Adrenal gland (tissue), 19 donors: ENCODE measurements at places on chromosomes 5 and 9. TPM values are rescaled to one million over a fixed set of nuclear protein-coding genes. Genes with fewer than 3 reads are reported as not detected.
A peak's percentile ranks its signal among the peaks of the same experiment; 100 is the strongest.

DNA sequence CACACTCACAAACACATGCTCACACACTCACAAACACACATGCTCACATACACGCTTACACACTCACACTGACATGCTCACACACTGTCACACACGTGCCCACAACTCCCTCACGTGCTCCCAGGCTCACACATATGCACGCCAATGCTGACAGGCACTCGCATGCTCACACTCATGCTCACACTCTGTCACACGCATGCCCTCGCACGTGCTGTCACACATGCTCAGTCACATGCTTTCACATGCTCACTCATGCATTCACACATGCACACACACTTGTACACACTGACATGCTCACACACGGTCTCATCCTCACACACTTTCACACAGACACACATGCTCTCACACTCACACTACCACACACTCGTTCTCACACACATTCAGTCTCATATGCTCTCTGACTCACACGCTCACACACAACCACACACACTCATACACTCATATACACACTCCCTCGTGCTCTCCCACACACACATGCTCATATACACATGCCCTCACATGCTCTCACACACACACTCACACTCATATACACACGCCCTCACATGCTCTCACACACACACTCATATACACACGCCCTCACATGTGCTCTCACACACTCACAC is 10.3 kb downstream of the CCDC187 start:
- no peak for DNase-seq
- no peaks in the 10 kb centered on the region for H3K4me1 ChIP-seq
- no peaks in the 10 kb centered on the region for H3K36me3 ChIP-seq
- H3K27me3 ChIP-seq, result peaks cover 7% of the 10 kb centered on the region
- H3K4me3 ChIP-seq, result no peak overlapping the region

DNA sequence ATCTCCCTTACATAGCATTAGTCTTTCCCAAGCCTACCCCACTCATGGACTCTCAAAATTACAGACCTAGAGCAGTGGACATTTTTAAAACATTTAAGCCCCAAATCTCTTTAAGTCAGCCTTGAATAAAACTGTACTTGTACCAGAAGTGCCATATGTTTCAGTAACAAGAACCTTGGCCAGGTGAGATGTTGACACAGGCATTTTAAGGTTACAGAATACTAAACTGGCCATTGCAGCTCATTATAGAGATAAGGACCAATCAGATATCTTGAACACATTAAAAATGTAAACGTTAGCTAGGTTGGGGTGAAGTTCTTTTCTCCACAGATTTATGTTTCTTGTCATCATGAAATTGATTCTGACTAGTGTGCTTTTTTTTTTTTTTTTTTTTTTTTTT is 103.8 kb upstream of the MIER3 start:
- no peaks in the 10 kb centered on the region for H3K27me3 ChIP-seq
- H3K4me1 ChIP-seq, result no peaks in the 10 kb centered on the region
- no peak overlapping the region for H3K4me3 ChIP-seq
- H3K36me3 ChIP-seq, result no peaks in the 10 kb centered on the region
- H3K27ac ChIP-seq, result no peak overlapping the region
- DNase-seq, result no peak

DNA sequence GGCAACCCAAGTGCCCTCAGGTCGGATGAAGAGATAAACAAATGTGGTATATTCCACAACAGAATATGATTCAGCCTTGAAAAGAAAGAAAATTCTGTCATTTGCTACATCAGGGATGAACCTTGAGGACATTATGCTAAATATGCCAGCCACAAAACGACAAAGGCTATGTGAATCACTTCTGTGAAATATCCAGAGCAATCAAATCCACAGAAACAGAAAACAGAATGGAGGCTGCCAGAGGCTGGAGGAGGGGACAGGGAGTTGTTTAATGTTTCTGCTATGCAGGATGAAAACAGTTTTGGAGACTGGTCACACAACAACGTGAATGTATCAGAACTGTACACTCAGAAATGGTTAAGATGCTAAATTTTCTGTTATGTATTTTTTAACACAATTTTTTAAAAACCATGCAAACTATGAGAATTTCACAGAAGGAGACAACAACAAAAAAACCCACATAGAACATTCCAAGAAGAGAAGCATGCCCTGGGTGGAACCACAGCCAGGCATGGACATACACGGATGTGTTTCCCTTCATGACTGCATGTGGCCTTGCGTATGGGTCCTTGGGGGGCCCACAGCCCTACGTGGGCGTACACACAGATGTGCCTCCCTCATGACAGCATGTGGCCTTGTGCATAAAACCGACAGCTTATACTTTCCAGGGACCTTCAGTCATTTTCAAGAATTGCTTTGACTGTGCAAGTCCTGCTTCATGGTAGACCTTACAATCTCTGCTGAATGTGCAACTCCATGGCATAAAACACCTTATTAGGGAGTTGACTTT is 146.7 kb downstream of the ROR2 start:
- H3K4me3 ChIP-seq, result no peak overlapping the region
- peak overlapping the region; percentile 45 for H3K27ac ChIP-seq
- no peaks in the 10 kb centered on the region for H3K36me3 ChIP-seq
- H3K4me1 ChIP-seq, result peaks cover 16% of the 10 kb centered on the region

DNA sequence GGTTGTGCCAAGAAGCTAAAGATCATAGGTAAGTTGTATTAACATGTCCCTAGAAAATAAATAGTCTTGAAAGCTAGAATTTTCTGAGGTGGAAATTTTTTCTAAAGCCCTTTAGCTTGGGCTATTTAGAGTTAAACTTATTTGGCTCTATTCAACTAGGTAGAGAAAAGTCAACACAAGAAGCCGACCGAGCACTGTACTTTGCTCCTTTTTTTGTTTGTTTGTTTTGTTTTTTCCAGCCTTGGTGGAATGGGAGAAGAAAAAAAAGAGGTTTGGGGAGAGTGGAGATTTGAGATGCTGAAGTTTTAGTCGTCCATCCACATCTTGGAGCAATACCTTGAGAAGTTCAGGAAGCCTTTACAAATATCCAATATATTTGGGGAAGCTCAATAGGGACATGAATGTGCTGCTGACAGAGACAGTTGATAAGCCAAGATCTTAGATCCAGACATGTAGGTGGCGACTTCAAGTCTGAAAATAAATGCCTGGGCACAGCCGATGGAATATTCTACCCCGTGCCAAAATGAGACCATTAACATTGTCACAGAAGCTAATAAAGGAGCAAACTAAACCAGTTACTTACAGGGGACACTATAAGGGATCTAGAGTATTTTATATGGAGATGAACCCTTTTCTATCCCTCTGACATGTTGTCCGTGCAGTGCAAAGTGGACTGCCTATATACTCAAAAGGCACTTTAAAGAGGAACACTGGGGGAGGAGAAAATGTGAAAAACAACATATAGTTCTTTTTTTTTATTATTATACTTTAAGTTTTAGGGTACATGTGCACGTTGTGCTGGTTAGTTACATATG is 466.1 kb downstream of the PTPRD start:
- H3K4me1 ChIP-seq, result no peaks in the 10 kb centered on the region
- no peak overlapping the region for H3K27ac ChIP-seq
- no peaks in the 10 kb centered on the region for H3K27me3 ChIP-seq
- no peak for DNase-seq

DNA sequence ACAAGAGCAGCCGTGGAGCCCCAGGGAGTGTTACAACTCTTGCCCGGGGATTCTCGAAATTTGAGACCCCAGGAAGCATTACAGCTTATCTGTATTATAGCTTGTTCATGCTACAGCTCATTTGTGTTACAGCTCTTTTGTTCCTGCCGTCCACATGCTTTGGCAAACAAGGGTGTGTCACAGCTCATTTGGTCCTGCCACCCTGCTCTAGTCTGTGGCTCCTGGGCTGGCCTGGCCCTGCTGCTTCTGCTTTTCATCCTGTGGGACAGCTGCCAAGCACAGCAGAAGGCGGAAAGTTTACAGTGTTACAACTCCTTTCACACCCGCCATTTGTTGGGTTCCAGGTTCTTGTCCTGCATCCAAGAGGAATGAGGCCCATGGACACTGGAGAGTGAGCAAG is 685.0 kb downstream of the SLCO4C1 start:
- DNase-seq, result no peak
- H3K36me3 ChIP-seq, result no peaks in the 10 kb centered on the region

- no peak overlapping the region for H3K27ac ChIP-seq
- no peaks in the 10 kb centered on the region for H3K27me3 ChIP-seq
- H3K4me1 ChIP-seq, result no peaks in the 10 kb centered on the region
- no peak for DNase-seq
- no peaks in the 10 kb centered on the region for H3K36me3 ChIP-seq
Observed at GRCh38 chr5:147860641-147861025, 17.9 kb upstream of the SCGB3A2 start.

DNA sequence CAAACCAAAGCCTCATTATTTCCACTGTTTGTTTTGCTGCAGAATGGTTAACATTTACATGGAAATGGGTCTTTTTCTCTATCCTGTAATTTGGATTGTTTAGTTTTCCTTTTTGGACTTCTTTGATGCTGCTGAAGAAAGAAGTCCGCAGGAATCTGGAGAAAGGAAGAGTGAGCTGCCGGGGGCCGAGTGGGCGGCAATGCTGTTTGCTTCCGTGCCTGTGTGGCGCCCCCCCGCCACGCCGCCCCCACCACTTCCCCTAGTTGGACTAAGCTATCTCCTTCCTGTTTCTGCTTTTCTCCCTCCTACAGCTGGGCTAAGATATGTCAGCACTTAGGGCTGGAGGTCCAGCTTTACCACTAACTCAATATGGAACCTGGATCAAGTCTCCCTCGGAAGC is 39.7 kb downstream of the ACTL7B start:
- H3K4me1 ChIP-seq, result no peaks in the 10 kb centered on the region
- H3K27me3 ChIP-seq, result no peaks in the 10 kb centered on the region
- peak; percentile 8 for DNase-seq
- H3K27ac ChIP-seq, result no peak overlapping the region

DNA sequence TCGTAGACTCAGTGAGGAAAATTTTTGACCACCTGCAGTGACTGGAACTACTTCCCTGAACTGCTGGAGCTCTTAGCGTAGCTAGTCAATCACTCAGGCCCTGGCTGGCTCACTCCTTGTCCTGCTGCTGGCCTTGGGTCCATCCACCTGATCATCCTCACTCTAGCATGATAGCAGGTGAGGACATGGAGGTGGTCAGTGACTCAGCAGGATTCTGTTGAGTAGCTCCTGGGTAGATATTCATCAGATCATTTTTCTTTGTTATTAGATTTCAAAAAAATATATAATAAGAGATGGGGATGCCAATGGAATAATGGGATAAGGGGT is 25.0 kb upstream of the SEMA4D start:
- H3K4me1 ChIP-seq, result peaks cover 28% of the 10 kb centered on the region
- H3K27ac ChIP-seq, result no peak overlapping the region
- no peak overlapping the region for H3K4me3 ChIP-seq

DNA sequence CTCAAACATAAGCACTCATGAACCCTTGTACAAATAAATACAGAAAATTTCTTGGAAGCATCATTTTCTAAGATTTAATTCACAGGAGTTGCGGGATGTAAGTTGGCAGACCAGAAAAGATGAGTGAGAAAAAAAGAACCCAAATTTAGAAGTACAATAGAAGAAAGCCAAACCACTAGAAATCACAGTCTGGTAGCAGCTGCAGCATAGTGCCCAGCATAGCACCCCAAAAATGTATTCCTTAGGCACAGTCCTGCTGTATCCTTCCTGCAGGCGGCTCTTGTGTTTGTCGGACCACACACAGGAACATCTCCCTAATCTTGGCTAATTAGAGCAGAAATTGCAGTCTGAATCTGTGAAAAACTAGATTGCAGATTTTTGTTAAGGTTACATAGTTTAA is 208.5 kb upstream of the TRPM3 start:
- H3K4me1 ChIP-seq, result no peaks in the 10 kb centered on the region
- no peak overlapping the region for H3K27ac ChIP-seq
- DNase-seq, result no peak
- no peaks in the 10 kb centered on the region for H3K36me3 ChIP-seq
- H3K4me3 ChIP-seq, result no peak overlapping the region

The DUSP1 gene
- 423 TPM for total RNA-seq

The ANKRD34B gene
- not detected for total RNA-seq

The ANXA2R gene
- 1.8 TPM for total RNA-seq
